ENCODE measurements at places on chromosomes 7 and 10.
A peak's percentile ranks its signal among the peaks of the same experiment; 100 is the strongest.

- DNase-seq: no peak
These were observed 49.7 kb downstream of the CPEB3 start for GRCh38 chr10:92241158-92241500.

DNA sequence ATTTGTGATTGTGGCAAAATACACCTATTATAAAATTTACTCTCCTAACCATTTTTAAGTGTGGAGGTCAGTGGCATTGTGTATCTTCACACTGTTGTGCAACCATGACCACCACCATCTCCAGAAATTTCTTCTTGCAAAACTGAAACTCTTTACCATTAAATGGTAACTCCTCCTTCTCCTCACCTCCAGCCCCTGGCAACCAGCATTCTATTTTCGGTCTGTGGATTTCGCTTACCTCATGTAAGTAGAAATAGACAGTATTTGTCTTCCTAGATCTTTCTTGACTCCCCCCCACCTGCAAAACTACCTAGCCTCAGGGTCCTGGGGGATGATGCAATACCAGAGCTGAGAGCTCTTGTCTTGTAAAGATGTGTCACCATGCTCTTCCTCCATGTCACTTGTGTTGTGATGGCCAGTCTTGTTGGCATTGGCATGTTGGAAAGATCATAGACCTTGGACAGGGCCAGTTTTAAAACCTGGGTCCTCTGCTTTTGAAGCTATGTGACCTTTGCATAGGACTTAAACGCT, 71.1 kb upstream of the EMX2 start:
- no peak for DNase-seq

- peak; percentile 50 for DNase-seq
These were observed 868 bp downstream of the TIAL1 start for GRCh38 chr10:119595676-119596515.

- no peak for DNase-seq
These were observed at the start of gene SSC4D for GRCh38 chr7:76409537-76409936. Gene SSC4D, minus strand, starts transcription at chr7:76409697. Its CDS starts 5,258 bp downstream, at chr7:76404439.

GRCh38 chr10:1551636-1552338, 185.5 kb downstream of the ADARB2 start:
- no peak for DNase-seq

- no peak for DNase-seq
These were observed 40.8 kb downstream of the LAMB4 start for GRCh38 chr7:108089381-108089780.

GRCh38 chr10:30742471-30742870, 112.9 kb upstream of the LYZL2 start:
- no peak for DNase-seq

GRCh38 chr7:131673576-131673975, 117.1 kb upstream of the PODXL start:
- no peak for DNase-seq

- DNase-seq: no peak
These were observed 38.3 kb downstream of the GPRIN2 start for GRCh38 chr10:46518028-46518725.

DNA sequence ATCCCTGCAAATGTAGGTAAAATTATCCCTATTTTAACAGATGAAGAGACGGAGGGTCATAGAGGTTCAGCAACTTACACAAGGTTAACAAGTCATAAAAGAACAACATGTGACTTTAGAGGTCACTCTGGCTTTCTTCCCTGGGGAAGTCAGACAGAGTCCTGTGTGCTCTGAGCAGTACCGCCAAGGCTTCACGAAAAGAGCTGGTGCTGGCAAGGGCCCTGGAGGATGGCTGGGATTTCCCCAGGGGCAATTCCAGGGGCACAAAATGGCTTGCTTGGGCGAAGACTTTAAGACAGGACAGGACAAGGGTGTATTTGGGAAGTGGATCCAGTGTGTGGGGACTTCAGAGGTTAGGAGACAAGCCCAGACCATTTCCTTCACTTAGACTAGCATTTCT, 144.1 kb downstream of the PIP4K2A start:
- no peak for DNase-seq

DNA sequence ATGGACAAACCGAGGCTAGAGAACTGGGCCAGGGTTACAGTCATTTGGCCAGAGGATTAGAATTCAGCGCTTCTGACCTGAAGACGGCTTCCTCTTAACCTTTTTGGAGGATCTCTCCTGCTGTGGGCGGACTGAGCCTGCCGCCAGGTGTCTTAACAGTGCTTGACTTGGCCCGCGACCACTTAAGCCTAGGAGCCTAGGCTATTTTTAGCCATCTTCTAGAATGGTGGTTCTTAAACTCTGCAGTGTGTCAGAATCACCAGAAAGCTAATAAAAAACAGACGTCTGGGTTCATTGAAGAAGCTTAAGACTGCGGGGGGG, 722 bp downstream of the MDH2 start:
- no peak for DNase-seq

- DNase-seq: no peak
These were observed 41.7 kb downstream of the RASGEF1A start for GRCh38 chr10:43225004-43225786.

GRCh38 chr10:75179657-75180177, 30.9 kb upstream of the VDAC2 start:
- DNase-seq: no peak

GRCh38 chr10:124301736-124302135, 117.0 kb downstream of the OAT start:
- no peak for DNase-seq

- DNase-seq: no peak
These were observed 39.9 kb downstream of the INPP5A start for GRCh38 chr10:132577350-132578003.

DNA sequence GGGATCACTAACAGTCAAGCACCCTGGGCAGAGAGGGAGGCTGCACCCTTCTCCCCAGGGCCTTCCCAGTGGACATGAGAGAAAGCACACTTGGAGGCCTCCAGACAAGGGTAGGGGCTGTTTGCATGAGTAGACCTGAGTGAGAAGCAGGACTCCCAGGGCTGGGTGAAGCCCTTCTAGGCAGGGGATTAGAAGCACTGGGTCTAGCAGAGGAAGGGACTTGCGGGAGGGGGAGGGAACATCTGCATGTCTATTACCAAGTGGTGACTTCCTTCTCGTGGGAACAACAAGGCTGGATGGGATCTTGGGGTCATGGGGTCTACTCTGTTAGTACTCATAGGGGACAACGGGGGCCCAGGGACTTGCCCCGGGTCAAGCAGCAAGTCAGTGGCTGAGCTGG, 67.8 kb downstream of the EMX2 start:
- DNase-seq: no peak

DNA sequence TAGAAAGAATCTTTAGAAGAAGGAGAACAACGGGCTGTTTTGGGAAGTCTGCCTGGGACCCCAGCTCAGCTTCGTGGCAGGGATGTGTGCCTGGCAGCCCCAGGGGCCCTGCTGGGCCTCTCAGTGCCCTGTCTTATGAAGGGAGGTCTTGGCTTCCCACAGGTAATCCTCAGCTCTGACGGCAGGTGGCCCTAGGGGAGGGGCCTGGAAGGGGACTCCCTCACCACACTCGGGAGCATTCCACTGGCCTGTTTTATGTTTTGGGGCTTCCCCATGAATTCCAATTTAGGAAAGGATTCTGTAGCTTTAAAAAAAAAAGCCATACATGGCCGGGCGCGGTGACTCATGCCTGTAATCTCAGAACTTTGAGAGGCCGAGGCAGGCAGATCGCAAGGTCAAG, 3.0 kb upstream of the DMBT1 start:
- DNase-seq: no peak

GRCh38 chr10:43667761-43668386, 19.2 kb upstream of the ZNF32 start:
- DNase-seq: no peak

GRCh38 chr7:3844540-3845151, 543.6 kb downstream of the SDK1 start:
- no peak for DNase-seq

GRCh38 chr7:14000247-14000646, 10.8 kb upstream of the ETV1 start:
- DNase-seq: no peak

- DNase-seq: no peak
These were observed 176.6 kb downstream of the GALNT11 start for GRCh38 chr7:152202056-152202455.

- no peak for DNase-seq
These were observed 14.7 kb upstream of the SERPINE1 start for GRCh38 chr7:101112233-101112632.

DNA sequence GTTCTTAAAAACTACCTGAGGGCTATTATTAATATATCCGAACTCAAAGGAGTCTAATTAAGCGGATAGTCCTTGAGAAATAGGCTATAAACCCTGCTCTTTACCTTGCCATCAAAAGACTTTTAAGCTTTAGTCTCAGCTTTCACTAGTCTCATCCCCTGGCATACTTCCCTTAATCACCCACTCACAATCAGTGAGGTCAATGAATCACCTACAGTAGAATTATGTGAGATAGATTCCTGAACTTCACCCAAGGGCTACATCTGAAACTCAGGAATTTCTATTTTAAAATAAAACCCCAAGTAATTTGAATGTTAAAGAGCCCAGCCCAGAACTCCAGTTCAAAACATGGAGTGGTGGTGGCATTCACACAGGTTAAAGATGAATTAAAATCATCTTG, 108.7 kb downstream of the ETV1 start:
- no peak for DNase-seq

- DNase-seq: no peak
These were observed 13.0 kb downstream of the TLX1 start for GRCh38 chr10:101144053-101144452.

GRCh38 chr7:117192108-117192507, 130.8 kb downstream of the WNT2 start:
- no peak for DNase-seq

GRCh38 chr10:8665322-8665721, 610.8 kb downstream of the GATA3 start:
- no peak for DNase-seq

- no peak for DNase-seq
These were observed 16.3 kb downstream of the ELMO1 start for GRCh38 chr7:37432281-37432920.

- no peak for DNase-seq
These were observed 142.8 kb downstream of the LSM5 start for GRCh38 chr7:32347244-32347828.

GRCh38 chr10:94878649-94879048, 59.8 kb upstream of the CYP2C9 start:
- no peak for DNase-seq

GRCh38 chr10:113455947-113456346, 96.9 kb upstream of the HABP2 start:
- no peak for DNase-seq

DNA sequence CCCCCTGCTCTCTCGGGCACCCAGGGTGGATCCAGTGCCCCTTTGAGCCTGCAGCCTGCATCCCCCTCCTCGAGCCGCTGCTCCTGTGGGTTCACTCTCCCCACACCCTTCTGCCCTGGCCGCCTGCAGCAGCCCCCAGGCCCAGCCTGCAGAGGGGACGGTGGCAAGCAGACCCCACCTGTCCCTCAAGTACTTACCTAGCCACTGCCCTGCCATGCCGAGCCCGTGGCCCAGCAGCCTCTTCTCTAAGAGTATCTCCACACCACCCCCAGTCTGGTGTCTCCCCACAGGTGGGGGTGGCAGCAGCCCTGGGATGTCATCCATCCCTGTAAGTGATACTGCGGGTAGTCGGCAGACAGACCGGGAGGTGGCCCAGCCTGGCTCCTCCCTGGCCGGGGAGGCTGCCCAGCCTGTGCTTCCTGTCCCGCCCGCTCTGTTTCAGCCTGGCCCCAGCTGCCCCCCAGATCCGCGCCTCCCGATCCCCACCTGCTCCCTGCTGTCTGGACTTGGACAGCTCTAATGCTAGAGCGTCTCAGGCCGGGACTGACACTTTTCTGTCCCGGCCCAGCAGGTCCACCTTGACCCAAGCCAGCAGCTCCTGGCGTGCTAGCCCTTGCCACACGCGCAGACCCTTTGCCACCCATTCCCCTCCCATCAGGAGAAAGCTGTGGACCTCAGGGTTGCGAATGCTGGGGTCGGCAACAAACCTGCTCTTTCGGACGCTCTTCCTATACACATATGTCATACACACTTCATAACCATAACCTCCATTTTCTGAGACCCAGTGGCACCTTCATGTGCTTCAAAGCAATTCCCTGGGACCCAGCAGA, 25.0 kb downstream of the YKT6 start:
- no peak for DNase-seq

DNA sequence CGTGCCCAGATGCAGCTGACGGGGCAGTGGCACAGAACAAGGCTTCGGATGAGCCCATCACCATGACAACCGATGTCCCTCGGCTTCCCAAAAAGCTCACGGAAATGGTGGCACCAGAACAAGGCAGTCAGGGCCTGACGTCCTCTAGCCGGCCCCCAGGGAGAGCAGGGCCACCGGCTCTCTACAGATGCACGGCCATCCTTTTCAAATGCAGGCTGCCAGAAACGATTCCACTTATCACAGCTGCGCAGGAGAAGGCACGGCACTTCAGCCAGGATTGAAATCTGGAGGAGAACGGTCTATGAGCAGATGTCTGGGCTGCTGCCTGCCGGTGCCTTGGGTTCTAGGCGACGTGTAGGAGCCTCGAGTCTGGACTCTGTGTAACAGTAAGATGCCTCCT, 223.8 kb downstream of the ZMYND11 start:
- no peak for DNase-seq

DNA sequence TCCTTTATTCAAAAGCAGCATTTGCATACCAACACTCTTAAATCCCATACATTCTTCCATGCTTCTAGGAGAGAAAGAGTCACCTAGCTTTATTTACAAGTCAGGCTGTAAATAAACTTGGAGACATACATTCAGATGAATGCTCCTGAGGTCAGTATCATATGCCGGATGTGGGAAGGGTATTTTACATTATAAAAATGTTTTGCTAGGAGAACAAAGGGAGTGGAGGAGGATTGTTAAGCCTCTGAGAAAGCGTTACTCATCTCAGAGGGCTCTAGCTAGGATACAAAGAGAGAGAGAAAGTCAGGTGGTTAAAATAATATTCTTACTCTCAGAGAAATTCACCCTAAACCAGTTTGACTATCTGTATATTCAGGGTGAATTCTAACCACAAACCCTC, 300.9 kb upstream of the NPSR1 start:
- no peak for DNase-seq

DNA sequence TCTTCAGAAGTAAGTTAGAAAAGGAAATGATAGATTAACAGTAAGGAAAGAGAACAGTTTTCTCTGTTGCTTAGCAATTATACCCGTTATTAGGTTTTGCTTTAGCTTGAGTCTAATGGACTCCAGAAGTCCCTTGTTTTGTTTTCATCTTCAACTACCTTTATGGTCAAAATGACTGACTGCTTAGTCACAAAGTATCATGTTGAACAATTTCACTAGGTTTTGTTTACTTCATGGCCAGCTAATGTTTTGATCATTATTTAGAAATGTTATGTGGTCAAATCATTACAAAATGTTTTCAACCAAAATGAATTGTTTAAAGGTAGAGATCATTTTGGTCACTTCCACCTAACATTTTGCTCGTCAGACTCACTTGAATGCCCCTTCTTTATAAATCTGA, 1.9 kb downstream of the UBN2 start:
- DNase-seq: no peak

GRCh38 chr10:120606051-120606764, 149.2 kb downstream of the PLPP4 start:
- DNase-seq: no peak

- no peak for DNase-seq
These were observed 22.4 kb upstream of the AHR start for GRCh38 chr7:17275749-17276671.

Data from stimulated activated CD8-positive, alpha-beta memory T cell treated with anti-CD3 and anti-CD28 coated beads, Interleukin-12 subunit alpha, Interleukin-12 subunit beta, amount 100 ng/mL, for 4 hours (primary cell).